Activated CD4-positive, alpha-beta T cell treated with anti-CD3 and anti-CD28 coated beads, Interleukin-2, amount 10 ng/mL, durations not matched to agents 7 days and 5 days (primary cell): ENCODE measurements at places on chromosomes 3 and 15. TPM values are rescaled to one million over a fixed set of nuclear protein-coding genes. Genes with fewer than 3 reads are reported as not detected.

GRCh38 chr3:1908651-1909445 is 189.8 kb upstream of the CNTN4 start:
- no peak for DNase-seq

DNA sequence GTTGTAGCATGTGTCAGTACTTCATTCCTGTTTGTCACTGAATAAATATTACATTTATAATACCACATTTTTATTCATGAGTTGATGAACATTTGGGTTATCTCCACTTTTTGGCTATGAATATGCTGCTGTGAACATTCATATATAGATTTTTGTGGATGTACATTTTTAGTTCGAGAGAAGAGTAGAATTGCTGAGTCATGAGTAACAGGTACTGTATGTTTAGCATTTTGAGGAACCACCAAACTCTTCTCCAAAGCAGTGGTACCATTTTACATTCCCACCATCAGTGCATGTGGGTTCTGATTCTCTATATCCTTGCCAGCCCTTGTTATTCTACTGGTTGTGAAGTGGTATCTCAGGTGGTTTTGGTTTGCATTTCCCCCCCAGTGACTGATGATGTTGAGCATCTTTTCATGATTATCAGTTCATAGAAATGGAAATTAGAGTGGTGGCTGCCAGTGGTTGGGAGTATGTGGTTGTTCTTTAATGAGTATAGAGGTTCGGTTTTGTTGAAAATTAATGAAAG is 59.6 kb downstream of the CCDC66 start:
- DNase-seq = no peak

- DNase-seq = no peak
These were observed 10.1 kb downstream of the ARL14 start for GRCh38 chr3:160686955-160687535.

DNA sequence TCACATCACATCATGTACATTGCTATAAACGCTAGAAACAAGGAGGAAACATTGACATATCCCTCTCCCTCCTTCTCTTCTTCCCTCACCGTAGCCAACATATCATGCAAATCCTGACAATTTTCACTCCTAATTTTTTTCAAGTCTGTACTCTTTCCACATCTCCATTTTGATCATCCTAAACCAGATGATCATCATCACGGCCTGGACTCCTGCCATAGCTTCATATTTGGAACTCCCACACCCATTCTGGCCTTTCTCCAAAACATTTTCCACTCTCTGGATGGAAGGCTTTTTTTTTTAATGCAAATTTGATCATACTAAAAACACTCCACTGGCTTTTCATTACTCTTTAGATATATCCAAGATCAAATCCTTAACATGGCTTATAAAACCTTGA is 248.0 kb upstream of the CNTN3 start:
- DNase-seq = no peak

GRCh38 chr3:37218206-37218605 is 43.8 kb upstream of the LRRFIP2 start:
- no peak for DNase-seq

DNA sequence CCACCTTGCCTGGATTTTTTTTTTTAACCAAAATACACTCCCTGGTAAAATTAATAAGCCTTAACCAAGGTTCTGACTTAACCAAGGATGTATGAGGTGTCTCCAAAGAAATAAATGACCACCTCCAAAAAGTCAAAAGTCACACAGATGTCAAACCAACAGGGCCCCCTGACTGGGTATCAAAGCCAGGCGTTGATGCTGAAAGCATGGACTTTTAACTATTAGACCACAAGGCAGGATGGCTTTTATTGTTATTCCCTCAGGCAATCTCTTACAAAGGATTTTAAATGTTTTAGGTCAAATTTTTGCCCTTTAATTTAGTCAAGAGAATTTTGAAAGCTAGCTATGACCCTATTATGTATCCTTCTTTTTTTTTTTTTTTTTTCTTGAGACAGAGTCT is 60.4 kb downstream of the OSTN start:
- DNase-seq = no peak

- DNase-seq = no peak
These were observed 246.2 kb upstream of the CHRM5 start for GRCh38 chr15:33722005-33722672.

DNA sequence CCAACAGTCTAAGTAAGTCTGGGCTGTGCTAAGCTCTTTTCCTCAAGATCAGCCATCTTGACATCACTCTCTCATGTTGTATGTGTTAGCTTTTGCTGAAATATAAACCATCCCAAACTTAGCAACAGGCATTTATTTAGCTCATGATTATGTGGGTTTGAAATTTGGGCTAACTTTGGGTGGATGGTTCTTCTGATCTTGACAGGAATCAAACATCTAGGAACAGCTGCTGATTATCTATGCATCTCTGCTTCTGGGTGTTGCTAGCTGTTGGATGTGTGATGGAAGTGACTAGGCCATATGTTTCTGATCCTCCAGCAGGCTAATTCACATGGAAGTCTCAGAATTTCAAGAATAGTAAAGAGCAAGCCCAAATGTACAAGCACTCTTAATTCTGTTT is 615.2 kb upstream of the TGFBR2 start:
- DNase-seq = no peak

- DNase-seq = no peak
These were observed 6.1 kb downstream of the RNU5B-1 start for GRCh38 chr15:65310431-65311137.

DNA sequence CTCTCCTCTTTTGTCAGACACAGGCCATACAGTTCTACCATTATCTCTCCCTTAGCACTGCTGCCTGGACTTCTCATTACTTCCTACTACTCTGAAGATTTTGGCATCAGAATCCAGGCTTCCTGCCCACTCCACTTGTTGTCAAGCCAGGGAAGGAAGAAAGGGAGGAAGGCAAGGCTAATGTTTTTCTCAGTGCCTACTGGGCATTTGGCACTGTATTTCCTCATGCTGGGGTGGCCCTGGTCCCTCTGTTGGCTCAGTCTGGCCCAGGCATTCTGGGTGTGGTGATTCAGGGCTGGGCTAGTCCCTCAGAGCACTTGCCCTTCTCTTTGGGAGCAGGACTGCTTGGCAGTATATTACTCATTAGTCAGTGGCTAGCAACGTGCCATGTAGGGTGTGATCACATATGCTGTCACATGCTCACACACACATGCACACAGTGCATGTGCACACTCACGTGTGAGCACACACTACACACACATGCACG is 52.9 kb downstream of the BSN start:
- DNase-seq = no peak

DNA sequence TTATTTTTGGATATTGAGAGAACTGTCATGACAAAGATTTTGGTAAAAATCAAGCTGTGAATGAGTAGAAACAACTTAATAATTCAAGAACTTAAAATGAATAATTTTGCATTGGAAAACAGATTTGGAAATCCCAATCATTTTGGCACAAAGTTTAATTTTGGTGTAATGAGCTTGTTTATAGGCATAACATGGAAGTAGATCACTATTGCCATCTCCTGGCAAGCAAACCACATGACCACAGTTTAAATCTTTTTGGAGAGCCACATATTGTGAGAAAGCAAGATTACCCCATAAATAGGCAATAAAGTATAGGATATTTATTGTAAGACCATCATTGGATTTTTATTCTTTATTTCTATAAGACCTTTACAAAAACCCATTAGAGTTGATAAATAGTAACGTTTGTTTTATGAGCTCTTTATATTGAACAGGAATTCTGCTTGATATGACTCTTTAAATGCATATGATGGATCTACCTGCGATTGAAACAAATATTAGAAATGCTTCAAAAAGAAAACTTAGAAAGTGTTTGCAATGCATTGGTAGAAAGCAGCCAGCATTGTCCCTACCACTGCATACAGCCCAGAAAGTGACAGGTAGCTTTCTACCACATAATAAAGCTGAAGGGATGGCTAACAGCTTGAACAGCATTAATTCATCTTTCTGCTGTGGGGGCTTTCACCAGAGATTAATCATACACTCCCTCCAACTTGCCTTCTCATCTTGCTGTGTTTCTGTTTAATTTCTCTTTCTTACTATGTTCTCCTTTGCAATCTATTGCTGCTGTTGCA is 766.8 kb downstream of the TBL1XR1 start:
- no peak for DNase-seq

DNA sequence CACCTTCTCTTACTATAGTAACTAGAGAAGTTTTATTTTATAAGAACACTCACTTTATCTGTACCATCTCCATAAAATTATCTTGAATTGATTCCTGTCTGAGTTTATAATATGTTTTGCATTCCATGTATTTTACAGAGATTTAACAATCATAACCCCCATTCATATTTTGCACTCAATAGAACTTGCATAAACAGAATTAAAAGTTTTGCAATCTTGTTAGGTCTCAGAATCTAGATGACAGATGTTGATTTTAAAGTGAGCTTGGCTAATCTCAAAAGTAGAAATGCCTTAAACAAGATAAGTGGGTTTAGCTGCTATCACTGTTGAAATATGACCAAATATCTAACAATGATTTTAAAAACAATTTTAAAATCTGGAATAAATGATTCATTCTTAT is 107.9 kb upstream of the EPHA6 start:
- DNase-seq = no peak

DNA sequence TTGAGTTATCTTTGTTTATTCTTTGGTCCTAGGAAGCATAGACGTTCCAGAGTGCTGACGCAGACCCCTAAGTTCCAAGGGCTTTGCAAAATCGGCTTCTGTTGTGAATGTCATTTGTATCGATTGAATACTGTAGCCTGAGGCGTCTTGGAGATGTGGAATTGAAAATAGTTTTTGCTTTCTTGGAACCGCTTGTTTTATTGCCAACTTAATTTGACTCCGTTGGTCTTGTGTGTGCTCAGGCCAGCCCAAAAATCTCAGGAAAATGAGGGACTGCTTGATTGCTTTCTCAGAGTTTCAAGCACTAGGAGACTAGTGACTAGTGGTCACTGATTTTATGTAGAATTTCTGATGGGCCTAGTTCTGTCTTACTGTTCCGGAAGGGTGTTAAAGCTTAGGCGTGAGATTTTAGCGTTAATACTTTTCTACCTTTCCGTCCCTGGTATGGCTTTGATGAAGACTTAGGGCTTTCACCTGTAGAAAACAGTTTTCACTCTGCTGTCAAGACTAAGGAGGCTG is 263 bp upstream of the UTS2B start:
- no peak for DNase-seq

GRCh38 chr3:62266668-62267283 is 106.6 kb downstream of the FEZF2 start:
- DNase-seq = no peak

GRCh38 chr3:42101048-42101447 is 9.9 kb downstream of the TRAK1 start:
- no peak for DNase-seq

GRCh38 chr3:26347150-26347549 is 275.4 kb upstream of the LRRC3B start:
- DNase-seq = no peak

DNA sequence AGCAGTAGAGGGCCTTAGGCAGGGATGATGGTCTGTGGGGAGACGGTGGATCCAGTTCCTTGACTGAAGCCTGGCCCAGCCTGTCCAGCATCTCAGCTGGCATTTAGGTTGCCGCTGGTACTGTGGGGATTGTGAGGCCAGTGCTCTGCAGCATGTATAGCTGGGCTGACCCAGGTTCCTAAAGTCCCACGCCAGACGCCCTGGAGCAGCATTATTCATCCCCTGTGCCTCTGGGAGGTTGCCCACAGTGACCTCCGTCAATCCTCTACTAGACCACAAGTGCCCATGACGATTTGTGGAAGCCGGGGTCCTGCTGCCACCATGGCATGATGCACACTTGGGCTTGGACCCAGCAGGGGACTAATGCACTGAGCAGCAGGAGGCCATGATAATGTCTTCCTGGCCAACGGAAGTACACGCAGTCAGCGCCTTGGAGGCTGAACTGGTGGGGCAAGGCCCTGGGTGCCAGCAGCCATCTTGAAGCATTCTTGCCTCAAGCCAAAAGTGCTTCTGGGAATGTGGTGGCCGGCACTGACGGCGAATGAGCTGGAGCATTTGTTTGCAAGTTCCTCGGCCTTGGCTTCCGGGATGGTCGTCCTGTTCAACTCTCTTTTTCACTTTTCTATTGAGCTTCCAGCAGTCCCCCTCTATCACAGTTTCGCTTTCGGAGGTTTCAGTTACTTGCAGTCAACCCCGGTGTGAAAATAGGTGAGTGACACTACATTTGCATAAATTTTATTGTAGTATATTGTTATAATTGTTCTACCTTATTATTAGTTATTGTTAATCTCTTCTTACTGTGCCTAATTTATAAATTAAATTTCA is 949.4 kb downstream of the ROBO1 start:
- no peak for DNase-seq

DNA sequence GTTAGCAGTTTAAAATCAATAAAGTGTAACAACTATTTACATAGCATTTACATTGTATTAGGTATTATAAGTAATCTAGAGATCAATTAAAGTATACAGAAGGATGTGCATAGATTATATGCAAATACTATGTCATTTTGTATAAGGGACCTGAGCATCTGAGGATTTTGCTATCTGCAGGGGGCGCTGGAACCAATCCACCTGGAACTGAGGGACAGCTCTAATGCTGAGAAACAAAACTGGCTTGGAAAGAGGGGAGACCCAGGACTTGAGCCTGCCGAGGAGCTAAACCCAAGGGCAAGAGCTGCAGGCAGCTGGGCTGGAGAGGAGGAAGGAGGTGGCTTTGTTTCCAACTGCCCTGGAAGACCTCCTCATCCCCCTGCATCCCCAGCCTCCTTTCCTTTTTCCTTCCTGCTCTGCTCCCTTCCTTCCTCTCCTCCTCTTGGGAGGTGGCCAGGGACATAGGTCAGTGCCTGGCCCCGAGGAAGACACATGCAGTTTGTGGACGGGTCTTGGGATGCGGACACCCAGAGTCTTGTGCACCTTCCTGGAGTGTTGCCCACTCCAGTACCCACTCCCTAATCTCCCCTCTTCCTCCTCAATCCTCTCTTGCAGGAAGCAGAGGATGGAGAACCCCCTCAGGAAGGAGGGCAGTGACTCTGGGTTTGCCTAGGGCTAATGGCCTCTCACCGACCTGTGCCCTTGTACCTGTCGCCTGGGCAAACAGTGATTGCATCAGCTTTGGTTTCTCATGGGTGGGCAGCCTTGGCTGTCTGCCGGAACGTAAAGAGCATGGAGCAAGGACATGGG is 825 bp upstream of the RTP3 start:
- peak; percentile 56 for DNase-seq

DNA sequence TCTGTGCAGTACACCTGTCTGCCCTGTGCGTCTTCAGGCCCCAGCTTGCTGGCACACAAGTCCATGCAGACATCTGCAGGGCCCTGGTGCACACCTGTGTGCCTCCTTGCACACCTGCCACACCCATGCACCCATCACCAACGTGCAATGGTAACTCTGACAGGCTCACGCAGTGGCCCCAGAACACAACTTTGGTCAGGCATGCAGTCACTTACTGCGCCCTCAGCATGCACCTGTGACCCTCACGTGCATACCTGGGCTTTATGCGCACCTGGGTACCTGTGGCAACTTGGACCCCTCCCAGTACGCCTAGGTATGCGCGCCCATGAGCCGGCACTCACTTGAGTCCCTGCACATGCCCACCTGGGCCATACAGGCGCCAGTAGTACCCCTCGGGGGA is 1.7 kb downstream of the PLXND1 start:
- no peak for DNase-seq

- no peak for DNase-seq
These were observed 55.6 kb downstream of the AP4E1 start for GRCh38 chr15:50964075-50964474.

Gene SPINT1
- total RNA-seq = 2.9 TPM

Gene CHRM5
- total RNA-seq = not detected

Gene SEMA3G
- total RNA-seq = not detected

Gene STAC
- total RNA-seq = 0.15 TPM

Gene TRNT1
- 40.9 TPM for total RNA-seq

Gene GUCA1C
- total RNA-seq = not detected

Gene DPPA4
- total RNA-seq = not detected

Gene POLQ
- 32.1 TPM for total RNA-seq

Gene TIMP4
- not detected for total RNA-seq

Gene IL16
- total RNA-seq = 239 TPM

Gene RASSF1
- 88.3 TPM for total RNA-seq
